ENCODE measurements at places on chromosomes 2 and 18.

DNA sequence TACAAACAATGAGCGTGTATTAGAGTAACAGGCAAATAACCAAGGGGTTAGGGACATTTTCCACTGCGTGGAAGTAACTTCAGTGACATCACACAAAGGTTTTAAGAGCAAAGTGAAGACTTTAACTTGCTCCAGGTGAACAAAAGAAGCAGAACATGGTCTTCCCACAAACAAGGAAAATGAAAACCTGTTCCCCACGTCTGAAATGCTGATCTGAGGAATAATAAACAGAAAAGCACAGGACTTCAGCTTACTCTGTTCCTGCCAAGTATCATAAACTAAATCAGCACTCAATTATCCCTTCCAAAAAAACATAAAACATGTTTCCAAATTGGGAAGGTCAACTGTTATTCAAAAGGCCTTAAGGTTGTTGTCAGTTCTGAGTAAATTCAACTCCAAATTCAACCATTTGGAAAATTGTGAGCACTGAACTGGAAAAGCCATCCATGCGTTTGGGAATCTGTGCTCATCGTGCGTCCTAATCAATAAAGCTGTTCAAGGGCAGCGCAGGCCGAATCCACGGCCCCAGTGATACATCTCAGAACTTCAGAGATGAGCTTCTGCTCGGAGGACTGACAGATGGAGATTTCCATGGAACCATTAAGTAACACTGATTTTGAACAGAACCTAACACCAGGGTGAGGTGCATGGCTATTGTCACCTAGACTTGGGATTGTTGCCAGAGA lies 7.7 kb upstream of the SNTG2 start:
- no peak for DNase-seq

DNA sequence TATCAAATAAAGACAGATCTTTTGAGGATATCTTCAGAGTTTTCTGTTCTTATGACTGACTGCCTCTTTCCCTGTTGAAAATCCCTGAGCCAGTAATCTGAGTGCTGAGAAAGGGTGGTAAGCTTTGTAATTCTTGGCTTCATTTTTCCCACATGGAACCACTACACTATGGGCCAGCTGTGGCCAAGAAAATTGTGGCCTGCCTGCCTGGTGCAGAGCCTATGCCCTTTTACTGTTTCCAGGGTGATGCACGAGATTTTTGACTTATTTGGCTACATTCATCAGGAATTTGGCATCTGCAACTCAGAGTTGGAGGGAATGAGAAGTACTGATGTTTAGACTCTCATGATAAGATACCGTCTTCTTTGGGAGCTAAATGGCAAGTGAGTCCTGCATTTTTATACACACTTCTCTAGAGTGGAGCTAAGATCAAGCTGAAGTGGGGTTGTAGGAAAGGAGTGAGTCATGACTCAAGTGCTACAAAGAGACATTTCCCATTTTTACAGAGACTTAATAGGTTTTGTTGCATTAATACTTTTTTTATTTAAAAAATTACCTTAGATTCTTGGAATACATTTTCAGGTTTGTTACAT lies 328.2 kb upstream of the CDH7 start:
- no peak for DNase-seq

DNA sequence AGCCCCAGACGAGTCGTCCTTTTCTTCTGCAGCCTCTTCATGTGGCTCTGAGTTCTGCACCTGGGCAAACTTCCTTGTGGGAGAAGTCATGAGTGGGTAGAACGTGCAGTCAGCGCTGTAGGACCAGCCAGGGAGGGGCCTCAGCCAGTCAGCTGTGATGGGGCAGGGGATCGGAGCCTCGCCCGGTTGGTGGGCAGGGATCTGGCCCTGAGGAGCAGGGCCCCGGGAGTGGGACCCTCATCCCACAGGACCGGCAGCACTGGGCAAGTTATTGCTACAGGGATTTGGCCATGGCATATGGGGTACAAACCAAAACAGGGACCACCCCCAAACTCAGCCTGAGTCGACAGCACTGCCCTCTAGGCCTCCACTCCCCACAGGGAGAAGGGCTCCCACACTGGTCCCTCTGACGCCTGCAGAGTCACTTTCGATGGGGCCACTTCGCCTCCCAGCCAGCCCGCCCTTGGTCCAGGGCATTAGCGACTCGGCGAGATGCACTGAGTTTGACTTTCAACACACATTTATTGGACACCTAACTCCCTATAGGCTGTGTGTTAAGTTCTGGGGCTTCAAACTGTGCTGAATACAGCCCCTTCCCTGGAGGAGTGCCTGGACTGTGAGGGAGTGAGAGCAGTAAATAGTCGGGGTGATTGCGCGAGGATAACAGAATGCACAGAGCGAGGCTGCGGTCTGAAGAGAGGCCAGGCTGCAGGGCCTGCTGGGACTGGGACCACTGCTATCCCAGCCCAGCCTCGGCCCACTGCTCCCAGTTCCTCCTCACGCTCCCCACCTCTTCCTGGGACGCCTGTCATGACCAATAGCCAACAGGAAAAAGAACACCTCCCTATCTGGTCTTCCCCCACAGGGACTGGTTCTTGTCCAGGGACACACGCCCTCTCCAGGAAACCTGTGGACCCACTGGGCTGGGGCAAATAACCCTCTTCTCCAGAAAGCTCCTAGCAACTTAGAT lies 55.9 kb downstream of the SDC1 start:
- DNase-seq = no peak

GRCh38 chr2:847669-848068 lies 103.0 kb upstream of the SNTG2 start:
- DNase-seq = no peak

- no peak for DNase-seq
Observed at GRCh38 chr2:102235491-102235890, 48.7 kb downstream of the IL1RL2 start.

DNA sequence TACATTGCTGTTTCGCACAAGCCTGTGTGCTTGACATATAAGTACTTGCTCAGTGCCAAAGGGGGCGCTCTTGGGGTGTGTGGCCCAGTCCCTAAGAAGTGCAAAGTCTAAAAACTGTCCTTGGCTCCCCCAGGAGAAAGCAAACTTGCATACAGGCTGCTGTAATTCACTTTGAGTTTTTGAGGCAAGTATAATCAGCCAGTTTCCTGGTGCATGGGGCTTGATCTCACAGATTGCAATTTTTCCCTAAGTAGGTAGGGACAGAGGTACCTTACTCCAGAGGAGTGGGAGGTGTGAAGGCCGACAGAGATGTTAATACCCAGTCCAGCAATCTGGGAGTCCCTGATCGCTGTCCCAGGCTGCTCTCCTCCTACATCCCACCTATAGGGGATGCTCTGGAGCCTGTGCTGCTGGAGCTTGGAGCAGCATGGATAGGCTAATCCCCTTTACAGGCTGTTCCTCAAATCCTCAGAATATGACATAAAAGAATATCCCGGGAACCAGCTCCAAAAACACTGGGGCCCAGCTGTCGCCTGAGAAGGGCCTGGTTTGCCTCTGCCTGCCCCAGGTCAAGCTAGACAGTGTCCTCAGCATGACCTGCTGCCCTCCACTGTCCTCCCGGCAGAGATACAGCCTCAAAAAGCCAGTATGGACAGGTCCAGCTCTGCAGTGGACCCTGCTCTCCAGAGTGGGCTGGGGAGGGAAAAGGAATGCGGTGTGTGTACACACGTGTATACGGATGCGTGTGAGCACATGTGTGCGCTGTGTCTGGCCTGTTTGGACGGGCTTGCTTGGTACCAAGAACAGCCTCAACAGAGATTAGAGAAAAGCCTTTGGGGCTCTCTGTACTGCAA lies 136.5 kb upstream of the HAAO start:
- DNase-seq = no peak

Measured in GM06990 (cell line).